ENCODE measurements at places on chromosomes 7 and 10.

GRCh38 chr7:97381815-97382554 lies 264.5 kb downstream of the SDHAF3 start:
- DNase-seq = no peak

DNA sequence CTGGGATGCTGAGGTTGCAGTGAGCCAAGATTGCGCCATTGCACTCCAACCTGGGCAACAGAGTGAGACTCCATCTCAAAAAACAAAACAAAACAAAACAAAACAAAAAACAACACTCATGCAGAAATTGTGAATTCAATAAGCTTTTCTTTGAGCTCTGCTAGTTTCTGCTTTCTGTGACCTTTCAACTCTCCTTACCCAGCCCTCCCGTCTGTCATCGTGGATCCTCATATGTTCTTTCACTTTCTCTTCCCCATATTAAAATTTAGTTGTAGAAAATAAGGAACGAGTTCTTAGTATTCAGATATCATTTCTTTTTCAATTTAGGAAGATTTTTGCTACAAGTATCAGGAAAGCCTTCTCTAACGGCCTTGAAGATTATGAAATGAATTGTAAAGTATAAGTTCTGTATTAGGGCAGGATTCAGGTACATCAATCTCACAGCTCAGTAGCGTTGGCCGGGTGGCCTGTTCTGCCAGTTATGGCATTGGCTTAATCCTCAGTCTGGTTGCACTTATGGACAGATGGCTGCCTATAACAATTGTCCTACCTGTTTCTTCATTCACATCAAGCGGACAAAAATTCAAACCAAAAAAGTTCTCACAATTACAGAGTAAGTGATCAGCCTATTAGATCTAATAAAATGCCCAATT lies 1167.0 kb downstream of the SORCS3 start:
- no peak for DNase-seq

- DNase-seq = no peak
These were observed 537.4 kb upstream of the SORCS1 start for GRCh38 chr10:107701943-107702342.

DNA sequence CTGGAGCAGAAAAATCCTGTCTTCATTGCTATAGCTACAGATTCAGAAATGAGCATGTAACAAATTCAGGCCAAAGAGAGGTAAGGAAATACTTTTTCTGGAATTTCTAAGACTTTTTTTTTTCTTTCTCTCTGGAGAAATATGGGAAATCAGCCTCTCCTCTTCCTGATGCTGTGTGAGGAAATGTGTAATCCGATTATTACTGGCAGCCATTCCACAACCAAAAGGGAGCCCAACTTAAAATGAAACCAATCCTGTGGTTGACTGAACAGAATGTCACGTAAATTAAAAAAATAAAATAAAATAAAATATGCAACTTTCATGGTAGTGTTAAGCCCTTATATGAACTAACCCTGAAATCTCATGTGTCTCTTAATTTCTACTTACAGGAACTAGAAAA lies 10.7 kb upstream of the POT1 start:
- DNase-seq = no peak

- DNase-seq = peak; percentile 31
These were observed 493.4 kb downstream of the TNS3 start for GRCh38 chr7:47088329-47089067.

GRCh38 chr10:119680650-119681081 lies 29.5 kb downstream of the BAG3 start:
- DNase-seq = no peak

DNA sequence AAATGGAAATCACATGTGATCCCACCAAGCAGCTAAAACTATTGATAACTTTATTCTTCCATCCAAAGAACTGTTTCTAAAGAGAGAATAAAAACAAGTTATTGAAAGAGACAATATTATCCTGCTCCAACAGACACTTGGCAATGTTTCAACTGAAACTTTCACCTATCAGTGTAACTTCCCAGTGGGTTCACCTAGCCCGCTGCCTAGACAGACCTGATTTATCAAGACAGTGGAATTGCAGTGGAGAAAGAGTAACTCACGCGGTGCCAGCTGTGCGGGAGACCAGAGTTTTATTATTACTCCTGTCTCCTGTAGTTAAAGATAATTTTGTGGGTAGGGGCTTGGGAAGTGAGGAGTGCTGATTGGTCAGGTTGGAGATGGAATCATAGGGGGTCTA lies 199.8 kb downstream of the AHR start:
- no peak for DNase-seq

DNA sequence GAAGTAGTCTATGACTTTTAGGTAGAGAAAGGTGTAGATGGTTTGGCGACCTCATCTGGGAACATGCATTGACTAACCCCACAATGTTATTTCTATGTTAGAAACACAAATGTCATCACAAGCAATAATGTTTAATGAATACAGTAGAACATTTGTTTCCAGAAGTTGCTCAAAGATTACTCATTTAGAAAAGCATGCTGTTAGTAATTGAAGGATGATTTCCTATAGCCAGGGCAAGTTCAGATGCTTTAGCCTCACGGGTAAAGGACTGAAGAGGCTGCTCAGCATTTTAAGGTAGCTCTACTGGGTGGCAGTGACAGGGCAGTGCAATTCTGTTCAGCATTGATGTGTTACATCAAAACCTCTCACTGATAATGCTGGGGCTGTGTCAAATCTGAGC lies 199.3 kb upstream of the FZD1 start:
- no peak for DNase-seq

GRCh38 chr10:47381427-47382379 lies 2.4 kb downstream of the ZNF488 start:
- no peak for DNase-seq

GRCh38 chr10:104316321-104317099 lies 21.8 kb downstream of the ITPRIP start:
- DNase-seq = no peak
